Activated CD4-positive, alpha-beta T cell treated with anti-CD3 and anti-CD28 coated beads for 1 hour (primary cell): ENCODE measurements at places on chromosomes 6 and 20.

DNA sequence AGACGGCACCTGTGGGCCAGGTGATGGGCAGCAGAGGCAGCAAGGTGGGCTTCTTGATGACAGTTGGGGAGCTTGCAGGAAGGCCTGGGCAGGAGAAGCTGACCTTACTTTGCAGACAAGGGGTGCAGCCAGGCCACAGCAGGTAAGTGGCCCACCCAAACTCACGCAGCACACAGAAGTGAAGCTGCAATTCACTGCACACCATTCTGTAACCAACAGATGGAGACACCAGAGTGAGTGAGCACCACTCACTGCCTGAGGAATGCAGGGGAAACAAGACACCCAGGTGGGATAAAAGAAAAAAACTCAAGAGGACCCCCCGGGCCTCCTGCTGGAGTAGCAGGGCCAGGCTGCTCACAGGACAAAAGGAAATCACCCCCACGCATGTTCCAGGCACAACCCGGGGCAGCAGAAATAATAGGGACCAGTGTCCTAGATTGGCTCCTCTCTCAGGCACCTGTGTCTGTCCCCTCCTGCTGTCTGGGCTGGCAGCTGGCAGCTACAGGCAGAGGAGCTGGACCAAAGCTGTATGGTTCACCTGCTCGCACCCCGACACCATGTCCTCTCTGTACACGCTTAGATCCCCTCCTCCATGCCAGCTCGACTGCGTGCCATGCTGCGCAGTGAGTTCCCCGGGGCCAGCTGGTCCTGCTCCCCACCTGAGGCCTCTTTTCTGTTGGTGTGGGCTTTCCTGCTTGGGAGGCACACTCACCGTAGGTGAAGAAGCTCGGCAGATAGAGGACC, 4.9 kb downstream of the MTCH1 start:
- no peak for DNase-seq

- DNase-seq: peak; percentile 44
These were observed 4.0 kb upstream of the ZC3H12D start for GRCh38 chr6:149488815-149489214.

DNA sequence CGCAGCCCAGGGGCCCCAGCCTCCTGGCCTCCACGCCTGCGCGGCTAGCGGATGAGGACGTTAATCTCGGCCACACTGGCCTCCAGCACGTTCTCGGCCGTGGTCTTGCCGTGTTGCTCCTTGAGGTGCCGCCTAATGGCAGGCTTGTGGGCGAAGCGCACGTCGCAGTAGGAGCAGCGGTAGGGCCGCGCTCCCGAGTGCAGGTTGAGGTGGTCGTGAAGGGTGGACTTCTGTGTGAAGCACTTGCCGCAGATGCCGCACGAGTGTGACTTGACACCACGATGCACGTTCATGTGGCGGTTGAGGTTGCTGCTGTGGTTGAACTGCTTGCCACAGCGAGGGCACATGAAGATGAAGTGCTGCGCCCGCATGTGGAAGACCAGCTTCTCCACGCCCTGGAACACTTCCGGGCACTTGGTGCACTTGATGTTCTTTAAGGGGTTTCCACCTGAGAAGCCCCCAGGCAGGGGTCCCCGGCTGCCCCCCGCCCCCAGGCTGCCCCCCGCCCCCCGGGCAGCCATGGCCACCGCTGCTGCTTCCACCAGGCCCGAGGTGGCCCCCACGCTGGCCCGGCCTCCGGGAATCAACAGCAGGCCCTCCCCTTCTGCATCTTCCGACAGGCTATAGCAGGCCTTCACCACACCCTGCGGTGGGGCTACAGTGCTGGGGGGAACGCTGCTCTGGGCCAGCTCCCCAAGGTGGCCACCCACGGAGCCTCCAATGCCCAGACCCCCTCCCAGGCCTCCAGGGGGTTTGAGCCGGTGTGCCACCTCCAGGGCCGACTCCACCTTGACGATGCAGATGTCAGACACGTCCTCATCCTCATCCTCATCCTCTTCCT, 1.8 kb downstream of the ZBTB12 start:
- DNase-seq: no peak

DNA sequence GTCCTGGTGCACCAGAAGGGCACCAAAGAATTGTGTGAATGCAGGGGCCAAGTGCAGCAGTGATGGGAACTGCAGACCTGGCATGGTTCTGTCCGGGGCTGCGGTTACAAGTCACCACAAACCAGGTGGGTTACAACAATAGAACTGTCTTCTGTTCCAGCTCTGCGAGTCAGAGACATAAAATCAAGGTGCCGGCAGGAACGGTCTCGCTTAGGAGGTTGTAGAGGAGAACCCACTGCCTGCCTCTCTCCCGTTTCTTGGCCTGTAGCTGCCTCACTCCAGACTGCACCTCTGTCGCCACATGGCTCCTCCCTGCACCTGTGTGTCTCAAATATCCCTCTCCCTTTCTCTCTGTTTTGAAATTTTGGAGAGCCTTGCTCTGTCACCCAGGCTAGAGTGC, 143.3 kb downstream of the TAF4 start:
- DNase-seq: no peak

DNA sequence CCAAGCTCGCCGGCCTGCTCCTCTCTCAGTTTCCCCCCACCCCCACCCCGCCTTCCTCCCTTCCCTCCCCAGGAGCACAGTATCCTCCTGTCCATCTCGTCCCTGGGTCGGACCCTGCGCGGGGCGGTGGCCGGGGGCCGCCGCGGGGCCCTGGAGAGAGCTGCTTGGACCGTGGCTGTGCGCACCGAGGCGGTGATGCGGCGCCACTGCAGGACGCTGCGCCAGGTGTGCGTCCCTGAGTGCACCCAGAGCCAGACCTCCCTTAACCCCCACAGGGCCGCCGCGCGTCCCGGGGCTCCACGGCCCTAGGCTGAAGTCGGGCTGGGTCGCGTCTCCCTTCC, 2.2 kb downstream of the C20orf204 start:
- no peak for DNase-seq

DNA sequence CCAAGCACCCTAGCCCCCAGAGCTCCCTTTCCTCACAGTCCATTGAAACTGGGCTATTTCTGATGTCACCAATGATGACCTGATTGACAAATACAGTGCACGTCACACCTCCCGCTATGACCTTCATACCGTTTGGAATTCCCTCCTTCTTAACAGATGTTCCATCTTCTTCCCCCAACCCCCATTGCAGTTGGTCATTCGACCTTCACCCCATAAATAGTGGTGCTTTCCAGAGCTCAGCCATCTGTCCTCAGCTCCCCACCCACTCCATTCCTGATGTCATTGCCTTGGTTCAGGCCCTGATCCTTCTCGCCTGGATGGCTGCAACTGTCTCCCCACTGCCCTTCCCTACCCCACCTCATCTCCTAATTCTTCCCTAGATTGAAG, 198.5 kb downstream of the SOD2 start:
- no peak for DNase-seq

DNA sequence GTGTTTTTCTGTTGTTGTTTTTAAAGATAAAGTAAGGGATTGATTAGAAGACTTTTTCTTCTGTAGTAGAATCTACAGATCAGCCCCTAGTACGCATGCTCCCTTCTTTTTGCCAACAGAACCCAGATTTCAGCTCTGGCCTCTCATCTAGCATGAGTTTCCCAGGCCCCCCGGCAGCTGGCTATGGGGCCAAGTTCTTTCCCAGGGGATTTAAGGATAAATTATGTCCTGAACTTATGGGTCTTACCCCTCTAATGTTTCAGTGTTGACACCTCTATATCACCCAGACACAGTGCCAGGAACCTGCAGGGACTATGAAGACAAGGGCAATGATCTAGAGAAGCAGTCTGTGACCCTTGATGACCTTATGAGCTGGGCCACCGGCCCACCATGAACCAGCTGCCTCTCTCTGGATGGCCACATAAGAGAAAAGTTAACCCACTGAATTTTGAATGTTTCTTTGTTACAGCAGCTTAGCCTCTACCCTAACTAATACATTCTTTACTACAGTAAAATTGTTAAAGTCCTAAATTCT, 150.5 kb downstream of the UNC5CL start:
- DNase-seq: no peak

DNA sequence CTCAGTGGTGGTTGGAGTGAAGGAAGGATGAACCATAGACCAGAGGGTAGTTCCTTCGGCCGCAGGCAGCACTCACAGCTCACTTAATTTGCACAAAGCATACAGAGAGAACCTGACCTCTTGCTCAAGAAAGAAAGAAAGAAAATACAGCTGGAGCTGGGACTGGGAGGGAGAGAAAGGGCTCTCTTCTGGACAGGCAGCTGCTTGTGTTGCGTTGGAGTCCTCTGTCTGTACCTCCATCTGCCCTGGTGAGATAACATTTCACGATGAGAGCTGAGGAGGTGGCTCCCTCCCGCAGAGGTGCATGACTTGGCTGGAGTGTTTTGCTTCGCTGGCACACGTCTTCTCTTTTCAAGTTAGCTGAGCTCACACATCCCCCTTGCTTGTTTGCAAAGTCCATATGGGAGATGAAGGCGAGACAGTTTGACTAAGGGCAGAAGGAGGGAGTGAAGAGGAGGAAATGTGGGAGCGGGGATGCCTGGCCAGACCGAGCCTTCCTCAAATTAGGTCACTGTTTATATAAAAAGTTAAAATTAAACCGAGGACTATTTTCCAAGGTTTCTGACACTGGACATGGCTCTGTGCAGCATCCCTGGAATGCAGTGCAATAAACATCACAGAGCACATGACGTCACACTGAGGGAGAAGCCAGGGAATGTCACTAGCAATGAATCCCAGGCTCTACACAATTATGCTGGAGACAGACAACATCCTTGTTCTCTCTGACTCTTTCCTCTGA, 359.4 kb downstream of the CD83 start:
- no peak for DNase-seq

DNA sequence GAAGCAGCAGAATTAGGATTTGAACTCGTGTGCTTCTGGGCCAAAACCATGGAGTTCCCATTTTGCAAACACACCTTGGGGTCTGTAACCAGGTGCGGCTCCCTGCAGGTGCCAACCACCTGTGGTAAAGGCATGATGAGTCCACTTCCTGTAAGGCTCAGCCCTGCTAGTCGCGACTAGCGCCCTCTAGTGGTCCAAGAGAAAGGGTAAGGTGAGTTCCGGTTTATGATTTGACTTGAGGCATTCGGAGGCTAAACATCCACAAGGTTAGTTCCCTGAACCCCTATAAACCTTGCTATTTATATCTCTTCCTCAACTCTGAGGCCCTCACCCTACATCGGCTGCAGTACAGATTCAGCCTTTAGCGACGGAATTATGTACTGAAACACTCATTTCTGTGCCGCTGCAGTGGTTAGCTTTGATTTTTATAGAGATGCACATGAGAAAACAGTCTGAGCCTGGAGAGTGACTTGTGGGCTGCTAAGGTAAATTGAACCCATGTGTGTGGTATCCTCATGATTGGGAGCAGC, 173.4 kb downstream of the PLCB1 start:
- DNase-seq: peak; percentile 29

GRCh38 chr20:38453941-38454340, 18.7 kb upstream of the RALGAPB start:
- DNase-seq: no peak

- no peak for DNase-seq
These were observed 49.7 kb downstream of the CD2AP start for GRCh38 chr6:47527274-47527673.

GRCh38 chr6:140441256-140441655, 1066.8 kb upstream of the CITED2 start:
- no peak for DNase-seq

- no peak for DNase-seq
These were observed 11.5 kb upstream of the TMEM244 start for GRCh38 chr6:129872586-129872985.

GRCh38 chr6:70864401-70864800, 92.5 kb downstream of the B3GAT2 start:
- DNase-seq: no peak

DNA sequence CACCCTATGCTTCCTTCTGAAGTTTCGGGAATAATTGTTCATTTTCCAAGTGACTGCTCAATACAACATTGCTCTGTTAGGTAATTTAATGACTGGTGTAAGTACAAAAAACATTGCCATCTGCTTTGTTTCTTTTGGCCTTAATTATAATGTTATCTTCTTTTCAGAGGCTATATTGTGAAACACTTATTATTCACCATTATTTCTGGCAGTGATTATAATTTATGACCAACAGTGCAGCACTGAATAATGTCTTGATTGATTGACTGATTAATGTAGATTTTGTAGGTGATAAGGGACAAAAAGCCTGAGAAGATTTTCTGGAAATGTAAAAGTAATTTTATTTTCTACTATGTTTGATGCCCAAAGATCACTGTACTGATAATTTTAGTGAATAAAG, 377.7 kb downstream of the PLCB1 start:
- no peak for DNase-seq

DNA sequence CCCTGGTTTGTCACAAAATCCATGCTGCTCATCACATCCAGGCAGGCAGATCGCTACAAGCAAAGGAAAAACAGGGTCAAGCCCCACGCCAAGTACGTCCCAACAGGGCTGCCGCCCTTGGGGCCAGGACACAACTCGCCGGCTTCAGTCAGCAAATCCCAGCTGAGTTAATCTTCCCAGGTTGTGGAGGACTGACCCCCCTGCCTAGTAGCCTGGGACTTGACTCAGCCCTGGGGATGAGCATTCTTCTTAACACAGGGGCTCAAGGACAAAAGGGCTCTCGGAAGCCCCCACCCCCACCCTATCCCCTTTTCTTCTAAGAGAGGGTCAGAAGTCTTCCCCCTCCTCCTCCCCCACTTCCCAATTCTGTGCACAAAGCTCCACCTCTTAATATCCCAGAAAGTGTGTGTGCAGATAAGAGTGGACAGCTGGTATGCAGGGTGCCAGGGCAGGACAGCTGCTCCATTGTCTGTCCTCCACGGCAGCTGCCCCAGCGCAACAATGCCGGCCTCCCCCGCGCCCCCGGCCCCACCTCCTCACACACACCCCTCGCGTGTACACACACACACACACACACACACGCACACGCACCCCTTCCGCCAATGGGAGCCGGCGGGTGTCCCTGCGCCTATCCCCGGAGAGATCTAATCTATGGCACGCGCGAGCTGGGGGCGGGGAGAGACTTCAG, 4.5 kb downstream of the DLL1 start:
- DNase-seq: no peak
